ENCODE measurements at places on chromosomes 2 and 18.

DNA sequence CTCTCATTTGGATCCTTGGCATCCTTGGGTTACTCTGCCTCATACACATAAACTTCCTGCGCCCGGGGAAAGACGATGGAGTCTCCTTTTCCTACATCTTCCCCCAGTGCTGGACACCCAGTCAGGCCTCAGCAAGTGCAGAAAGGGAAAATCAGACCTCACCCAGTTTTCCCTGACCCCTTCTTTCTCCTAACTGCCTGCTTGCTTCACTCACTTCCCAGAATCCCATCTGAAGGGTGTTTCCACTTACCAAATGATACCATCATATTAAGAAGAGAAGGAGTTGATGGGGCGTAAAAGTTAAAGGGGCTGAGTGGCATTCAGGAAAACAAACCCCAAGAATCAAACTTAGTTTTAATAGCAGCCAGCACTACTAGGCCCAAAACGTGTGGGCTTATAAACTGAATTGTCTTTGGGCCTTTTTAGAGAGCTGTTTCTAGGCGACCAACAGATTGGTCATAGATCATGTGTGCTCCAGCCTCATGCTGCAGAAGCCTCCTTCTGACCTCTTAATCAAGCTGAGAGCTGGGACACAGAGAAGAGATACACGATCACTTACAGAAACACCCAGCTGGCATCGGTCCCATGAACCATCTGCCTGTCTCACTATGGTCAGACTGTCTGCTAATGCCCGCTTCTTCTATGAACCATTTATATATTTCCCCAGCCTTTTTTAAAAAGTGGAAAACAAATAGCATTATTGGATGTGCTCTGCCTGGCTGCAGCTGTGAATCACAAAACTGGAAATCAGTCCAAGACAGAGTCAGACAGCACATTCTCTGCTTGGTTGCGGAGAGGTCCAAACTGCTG is 165.7 kb upstream of the SLC14A2 start:
- no peak for DNase-seq

- no peak for DNase-seq
Observed at GRCh38 chr2:191247381-191248057, 2.3 kb downstream of the MYO1B start.

- no peak for DNase-seq
Observed at GRCh38 chr2:36530178-36530982, 67.6 kb downstream of the FEZ2 start.

- no peak for DNase-seq
Observed at GRCh38 chr2:99602476-99602875, 112.7 kb upstream of the REV1 start.

DNA sequence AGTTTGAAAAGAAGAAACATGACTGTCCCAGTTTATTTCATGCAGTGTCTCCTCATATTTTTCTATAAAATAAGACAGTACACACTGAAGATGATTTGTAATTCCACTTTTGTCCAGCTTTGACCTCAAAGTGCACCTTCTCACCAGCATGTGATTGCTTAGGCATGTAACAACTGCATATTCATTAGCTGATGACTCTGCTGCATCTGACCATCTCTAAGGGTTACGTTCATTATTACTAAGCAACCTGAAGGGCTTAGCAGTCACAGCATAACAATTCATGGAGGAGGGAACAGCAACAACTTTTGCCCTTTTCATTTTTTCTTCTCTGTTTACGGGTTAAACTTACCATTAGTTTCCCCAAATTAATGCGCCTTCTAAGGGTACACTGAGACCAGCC is 330.6 kb upstream of the PIK3C3 start:
- DNase-seq = no peak

DNA sequence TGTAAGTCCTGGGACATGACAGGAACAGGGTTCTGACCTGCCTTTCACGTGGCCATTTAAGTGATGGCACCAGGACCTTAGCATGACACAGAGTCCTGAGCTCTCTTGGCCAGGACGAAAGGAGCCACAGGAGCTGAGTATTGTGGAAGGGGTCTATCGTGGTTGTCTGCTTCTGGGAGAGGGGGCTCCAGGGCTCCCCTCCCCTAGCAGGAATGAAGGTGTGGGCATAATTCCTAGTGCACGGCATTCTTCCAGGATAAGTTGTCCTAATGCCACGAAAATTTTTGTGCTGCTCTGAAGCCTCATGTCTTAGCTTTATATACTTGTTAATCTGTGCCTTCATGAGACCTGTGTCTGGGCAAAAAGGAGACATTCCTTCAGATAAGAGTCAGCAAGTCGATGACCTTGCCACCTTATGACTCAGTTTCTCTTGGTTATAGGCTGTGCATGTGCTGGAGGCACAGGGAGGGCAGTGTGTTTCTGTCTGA is 17.1 kb downstream of the GATA6 start:
- DNase-seq = no peak

GRCh38 chr18:9340472-9340871 is 5.9 kb downstream of the TWSG1 start:
- no peak for DNase-seq

DNA sequence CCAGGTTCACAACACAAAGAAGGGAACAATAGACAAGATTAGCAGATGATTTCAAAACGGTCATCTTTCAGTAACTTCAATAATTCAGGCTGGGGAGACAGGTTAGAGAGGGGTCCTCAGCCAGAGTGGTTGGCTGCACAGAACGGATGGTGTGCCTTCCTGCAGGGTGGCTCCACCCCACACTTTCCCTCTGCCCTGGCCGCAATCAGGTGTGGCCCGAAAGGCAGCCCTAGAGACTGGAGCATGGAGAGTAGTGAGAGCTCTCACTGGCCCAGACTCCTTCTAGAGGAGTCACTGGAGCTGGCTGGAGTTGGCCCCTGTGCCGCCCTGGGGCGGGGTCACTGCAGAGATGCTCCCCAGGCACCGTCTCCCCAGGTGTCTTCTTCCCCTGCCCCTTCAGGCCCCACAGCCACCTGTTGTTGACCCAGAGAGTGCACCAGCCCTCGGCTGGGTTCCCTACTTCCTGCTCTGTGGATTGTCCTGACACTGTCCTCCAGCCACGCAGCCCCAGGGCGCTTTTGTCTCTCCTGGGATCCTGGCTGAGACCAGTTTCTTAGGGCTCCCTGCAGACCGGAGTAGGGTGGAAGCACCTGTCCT is 126.8 kb downstream of the PXDN start:
- DNase-seq = no peak

DNA sequence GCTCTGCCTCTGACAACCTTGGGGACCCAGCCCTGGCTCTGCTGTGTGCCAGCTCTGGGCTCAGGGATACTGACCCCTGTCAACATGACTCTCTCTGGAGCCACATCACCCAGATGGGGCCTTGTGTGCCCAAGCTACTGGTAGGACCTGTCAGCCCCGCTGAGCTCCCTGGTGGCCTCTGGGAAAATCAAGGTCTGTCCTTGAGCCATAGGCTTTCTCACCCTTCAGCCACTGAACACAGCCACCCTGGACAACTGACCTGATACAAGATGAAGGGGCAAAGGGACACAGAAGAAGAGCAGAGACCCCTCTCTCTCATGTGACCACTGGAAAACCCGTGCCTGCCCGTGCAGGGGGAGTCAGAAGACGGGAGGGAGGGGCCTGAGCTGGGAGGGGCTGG is 7.8 kb downstream of the CCDC74A start:
- DNase-seq = no peak

DNA sequence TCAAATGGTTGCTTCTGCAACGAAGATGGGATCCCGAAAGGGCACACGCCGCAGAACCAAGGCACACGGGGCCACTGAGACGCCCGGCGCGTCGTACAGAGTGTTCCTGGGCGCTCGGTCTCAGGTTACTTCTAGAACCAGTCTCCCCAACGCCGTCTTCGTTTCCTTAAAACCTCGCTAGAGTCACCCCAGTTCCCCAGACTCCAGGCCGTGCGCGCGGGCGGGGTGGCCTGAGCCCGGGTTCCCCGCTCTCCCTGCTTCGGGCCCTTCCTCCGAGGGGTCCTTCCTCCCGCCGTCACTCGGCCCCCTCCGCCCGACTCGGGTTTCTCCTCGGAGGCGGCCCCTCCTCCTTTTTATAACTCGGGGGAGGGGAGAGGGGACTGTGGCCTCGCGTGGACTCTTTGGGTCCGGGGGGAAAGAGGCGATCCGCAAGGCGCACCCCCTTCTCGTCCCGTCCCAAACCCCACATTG is 774 bp upstream of the FZD7 start:
- peak; percentile 15 for DNase-seq

DNA sequence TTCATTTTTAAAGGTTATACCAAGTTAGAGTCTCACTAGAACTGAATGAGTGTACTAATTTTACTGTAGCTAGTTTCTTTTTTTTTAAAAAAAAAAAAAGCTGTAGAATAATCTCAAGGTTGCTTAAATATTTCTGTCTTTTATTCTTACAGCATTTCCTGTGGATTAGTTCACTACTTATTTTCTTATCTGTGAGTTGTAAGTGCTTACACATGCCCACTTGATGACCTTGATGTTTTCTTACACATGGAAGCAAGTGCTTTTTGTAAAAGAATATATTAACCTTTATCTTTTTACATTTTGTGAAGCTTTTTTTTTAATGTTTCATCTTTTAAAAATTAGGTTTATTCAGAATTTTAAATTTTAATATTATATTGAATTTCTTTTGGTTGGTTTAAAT is 57.8 kb downstream of the MSH2 start:
- DNase-seq = no peak

DNA sequence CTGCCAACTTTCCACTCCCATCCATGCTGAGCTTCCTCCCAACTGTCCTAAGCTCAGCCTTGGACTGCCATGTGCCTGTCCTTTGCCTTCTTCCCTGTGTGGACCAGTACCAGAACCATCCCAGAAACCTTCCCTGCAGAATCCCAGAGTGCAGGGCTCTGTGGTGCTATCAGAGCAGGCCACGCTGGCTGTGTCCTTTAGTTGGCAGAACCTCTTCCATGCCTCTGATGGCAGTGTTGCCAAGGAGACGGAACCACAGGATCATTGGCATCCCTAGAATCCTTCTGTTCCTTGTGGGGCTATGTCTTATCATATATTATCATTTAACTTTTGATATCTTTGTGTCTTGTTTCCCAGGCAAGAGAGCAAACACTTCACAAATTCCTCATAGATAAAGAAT is 73.0 kb upstream of the NOSTRIN start:
- no peak for DNase-seq

DNA sequence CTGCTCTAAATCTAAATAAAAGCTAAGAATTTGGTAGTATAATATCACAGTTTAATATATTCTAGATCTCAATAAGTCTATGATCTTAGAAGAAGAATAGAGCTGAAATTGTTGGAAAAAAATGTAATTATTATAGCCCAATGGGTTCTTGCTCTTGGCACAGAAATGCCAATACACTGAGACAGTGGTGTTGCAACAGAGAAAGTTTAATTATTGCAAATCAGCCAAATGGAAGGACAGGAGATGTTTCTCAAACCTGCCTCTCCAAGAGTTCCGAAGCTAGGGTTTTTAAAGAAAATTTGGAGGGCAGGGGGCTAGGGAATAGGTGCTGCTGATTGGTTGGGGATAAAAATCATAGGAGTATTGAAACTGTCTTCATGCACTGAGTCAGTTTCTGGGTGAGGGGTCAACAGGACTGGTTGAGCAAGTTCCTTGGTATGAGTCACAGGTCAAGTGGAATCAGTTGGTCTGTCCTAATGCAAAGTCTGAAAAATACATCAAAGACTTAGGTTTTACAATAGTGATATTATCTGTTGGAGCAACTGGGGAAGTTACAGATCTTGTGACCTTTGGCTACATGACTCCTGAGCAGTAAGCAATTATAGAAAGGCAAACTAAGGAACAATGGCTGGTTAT is 228.6 kb downstream of the CD226 start:
- DNase-seq = no peak

Measured in CD4-positive, alpha-beta T cell treated with Interleukin-6 at 100 ng/mL for 8 hours (primary cell).